ENCODE measurements at places on chromosomes 12 and 14.

DNA sequence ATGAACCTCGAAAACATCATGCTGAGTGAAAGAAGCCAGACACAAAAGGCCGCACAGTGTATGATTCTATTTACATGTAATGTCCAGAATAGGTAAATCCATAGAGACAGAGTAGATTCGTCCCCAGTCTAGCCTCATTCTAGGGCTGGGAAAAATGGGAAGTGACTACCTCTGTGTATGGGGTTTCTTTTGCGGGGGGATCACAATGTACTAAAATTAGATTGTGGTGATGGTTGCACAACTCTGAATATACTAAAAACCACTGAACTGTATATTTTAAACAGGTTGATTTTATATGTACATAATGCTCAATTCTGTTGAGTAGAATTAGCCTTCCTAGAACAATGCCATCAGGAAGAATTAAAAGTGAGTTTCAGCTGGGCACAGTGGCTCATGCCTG, 6.3 kb upstream of the RILPL2 start:
- no peak for DNase-seq

GRCh38 chr14:58738189-58738836, 100.6 kb downstream of the DACT1 start:
- DNase-seq, result peak; percentile 27

DNA sequence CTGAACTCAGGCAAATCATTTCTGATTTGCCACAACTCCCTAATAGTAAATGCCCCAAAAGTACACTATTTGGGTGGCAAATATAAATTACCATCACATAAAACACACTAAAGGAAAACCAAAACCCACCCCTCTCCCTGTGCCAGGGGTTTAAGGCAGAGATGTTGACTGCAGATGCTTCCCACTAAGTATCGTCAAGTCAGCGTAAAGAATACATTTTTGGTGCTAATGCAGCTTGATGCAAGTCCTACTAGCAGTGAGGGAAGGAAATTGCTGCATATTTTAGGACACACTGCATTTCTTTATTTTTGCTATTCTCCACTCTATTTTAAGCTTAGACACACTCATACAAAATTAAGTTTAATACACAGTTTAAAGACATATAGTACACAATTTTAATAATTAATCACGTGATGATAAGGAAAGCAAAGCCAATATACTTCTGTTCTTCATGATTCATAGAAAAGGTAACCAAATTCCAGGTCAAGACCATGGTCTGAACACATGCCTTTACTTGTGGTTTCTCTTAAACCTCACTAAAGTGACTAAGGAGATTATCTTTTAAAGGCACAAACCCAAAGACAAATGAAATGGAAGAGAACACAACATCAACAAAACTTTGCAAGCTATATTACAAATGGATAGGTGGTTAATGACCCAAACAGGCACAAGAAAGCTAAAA, 162.2 kb downstream of the STXBP6 start:
- DNase-seq, result no peak

DNA sequence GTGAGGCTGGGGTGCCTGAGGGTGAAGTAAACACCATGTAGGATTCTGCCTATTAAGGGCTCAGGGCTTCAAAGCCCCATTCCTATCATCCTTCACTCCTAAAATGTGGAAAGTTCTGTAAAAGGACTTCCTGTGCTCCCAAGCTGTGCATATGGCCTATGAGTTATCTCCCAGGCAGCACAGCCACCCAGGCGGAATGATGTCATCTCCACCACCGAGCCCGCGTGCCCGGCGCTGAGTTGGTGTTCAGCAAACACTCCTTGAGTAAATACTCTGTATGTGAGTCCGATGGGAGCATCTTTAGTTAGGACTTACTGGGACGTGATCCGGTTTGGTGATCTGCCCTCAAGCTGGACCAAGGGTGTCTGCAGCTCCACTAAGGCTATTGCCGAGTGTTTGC, 437.3 kb downstream of the MED13L start:
- DNase-seq, result no peak

DNA sequence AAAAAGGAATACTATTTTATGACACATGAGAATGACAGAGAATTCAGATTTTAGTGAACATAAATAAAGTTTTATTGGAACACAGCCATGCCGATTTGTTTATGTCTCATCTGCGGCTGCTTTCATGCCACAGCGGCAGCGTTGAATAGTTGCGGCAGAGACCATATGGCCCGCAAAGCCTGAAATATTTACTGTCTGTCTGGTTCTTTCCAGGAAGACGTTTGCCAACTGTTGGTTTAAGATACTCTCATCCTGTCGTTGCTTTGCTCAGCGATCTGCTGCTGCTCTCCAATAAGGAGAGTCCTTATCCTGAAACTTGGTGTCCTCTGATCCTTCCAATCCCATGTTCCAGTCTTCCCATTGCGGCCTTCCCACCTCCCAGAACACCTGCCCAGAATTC, 89.9 kb downstream of the SLC24A4 start:
- no peak for DNase-seq

DNA sequence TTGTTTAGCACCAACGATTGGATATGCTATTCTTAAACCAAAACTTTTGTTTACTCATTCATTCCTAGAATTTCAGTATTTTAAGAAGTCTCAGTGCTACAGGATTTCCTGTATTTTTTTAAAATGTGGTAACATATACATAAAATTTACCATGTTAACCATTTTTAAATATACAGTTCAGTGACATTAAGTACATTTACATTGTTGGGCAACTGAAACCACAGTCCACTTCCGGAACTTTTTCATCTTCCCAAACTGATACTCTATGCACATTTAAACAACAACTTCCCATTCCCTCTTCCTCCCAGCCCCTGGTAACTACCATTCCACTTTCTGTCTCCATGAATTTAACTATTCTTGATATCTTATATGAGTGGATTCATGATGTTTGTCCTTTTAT, 30.3 kb downstream of the PDE3A start:
- DNase-seq, result no peak

DNA sequence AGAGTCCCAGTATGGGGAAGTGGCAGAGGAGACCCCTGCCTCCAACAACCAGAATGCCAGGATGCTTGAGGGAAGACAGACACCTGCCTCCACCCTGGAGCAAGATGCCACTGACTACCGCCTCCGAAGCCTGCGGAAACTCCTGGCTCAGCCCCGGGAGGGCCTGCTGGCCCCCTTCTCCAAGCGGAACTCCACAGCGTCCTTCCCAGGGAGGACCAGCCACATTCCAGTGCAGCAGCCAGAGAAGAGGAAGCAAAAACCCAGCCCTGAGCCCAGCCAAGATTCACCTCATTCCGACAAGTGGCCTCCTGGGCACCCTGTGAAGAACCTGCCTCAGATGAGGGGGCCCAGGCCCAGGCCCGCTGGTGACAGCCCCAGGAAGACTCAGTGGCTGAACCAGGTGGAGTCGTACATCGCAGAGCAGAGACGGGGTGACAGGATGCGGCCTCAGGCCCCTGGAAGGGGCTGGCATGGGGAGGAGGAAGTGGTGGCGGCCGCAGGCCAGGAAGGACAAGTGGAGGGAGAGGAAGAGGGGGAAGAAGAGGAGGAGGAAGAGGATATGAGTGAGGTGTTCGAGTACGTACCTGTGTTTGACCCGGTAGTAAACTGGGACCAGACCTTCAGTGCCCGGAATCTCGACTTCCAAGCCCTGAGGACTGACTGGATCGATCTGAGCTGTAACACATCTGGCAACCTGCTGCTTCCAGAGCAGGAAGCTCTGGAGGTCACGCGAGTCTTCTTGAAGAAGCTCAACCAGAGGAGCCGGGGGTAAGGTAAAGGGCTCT, 93.7 kb downstream of the B4GALNT3 start:
- peak; percentile 68 for DNase-seq

GRCh38 chr12:96988919-96989318, 81.9 kb downstream of the NEDD1 start:
- DNase-seq, result no peak

DNA sequence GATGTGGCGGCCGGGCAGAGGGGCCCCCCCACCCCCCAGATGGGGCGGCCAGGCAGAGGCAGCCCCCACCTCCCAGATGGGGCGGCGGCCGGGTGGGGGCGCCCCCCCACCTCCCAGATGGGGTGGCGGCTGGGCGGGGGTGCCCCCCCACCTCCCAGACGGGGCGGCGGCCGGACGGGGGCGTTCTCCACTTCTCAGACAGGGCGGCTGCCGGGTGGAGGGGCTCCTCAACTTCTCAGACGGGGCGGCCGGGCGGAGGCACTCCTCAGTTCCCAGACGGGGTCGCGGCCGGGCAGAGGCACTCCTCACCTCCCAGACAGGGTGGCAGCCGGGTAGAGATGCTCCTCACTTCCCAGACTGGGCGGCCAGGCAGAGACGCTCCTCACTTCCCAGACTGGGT, 469.8 kb downstream of the PCNX1 start:
- DNase-seq, result no peak

Data from activated CD4-positive, alpha-beta T cell treated with anti-CD3 and anti-CD28 coated beads for 36 hours (primary cell).